ENCODE measurements at places on chromosomes 6 and 20. TPM values are rescaled to one million over a fixed set of nuclear protein-coding genes. Genes with fewer than 3 reads are reported as not detected.

HRH3 gene
- not detected for total RNA-seq

DEFB132 gene
- not detected for total RNA-seq

FNDC11 gene
- total RNA-seq, result 1.1 TPM

TUBB2B gene
- 3.4 TPM for total RNA-seq

CDS2 gene
- total RNA-seq, result 78.1 TPM

MRPL2 gene
- 12.0 TPM for total RNA-seq

SLC22A2 gene
- total RNA-seq, result not detected

RRBP1 gene
- total RNA-seq, result 85.2 TPM

BIRC7 gene
- total RNA-seq, result not detected

FAM209A gene
- not detected for total RNA-seq

CRISP3 gene
- total RNA-seq, result not detected

BHLHE23 gene
- not detected for total RNA-seq

TGM2 gene
- 265 TPM for total RNA-seq

TMEM74B gene
- 0.25 TPM for total RNA-seq

PCSK2 gene
- total RNA-seq, result not detected

ZNF512B gene
- total RNA-seq, result 6.3 TPM

COL9A3 gene
- total RNA-seq, result 0.32 TPM

KIF25 gene
- total RNA-seq, result 0.49 TPM

HLA-DMB gene
- 1.0 TPM for total RNA-seq

SLC35F1 gene
- not detected for total RNA-seq

SLA2 gene
- not detected for total RNA-seq

DTNBP1 gene
- 28.7 TPM for total RNA-seq

WFDC5 gene
- total RNA-seq, result not detected
